ENCODE measurements at places on chromosomes 7 and 10.

DNA sequence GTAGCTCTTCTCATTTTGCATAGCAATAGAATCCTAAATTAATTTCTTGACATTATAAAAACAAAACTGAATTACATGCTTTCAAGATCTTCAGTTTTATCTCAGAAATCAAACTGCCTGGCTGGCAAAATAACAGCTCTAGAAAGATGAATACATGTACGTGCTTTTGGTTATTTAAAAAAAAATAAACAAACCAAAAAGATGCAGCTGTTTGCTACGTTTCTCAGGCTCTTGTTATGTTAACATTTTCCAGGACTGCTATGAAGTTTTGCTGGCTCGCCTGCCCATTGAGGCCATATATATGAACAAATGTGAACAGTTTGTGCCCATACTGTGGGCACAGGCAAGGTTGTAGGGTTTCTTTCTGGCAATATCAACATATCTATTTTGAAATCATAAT, 86.6 kb downstream of the ODAD2 start:
- DNase-seq: no peak

- no peak for DNase-seq
These were observed 14.5 kb upstream of the MIOS start for GRCh38 chr7:7552199-7552598.

DNA sequence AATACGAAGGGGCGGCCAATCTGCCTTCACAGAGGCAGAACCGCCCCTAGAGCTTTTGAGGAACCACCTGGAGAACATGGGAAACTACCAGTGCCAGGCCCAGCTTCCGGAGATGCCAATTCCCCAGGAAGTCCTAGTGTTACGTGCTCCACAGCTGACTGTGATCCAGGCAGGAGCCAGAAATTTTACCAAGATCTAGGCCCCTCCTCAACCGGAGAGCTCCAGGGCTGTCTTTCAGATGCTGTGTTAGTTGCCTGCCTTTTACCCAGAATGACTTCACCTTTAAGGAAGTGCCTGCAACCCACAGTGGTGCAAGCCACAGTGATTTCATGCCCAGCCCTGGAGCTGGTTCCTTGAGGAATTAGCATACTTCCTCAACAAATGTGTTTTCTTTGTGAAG, 62.9 kb downstream of the ELMO1 start:
- DNase-seq: no peak

DNA sequence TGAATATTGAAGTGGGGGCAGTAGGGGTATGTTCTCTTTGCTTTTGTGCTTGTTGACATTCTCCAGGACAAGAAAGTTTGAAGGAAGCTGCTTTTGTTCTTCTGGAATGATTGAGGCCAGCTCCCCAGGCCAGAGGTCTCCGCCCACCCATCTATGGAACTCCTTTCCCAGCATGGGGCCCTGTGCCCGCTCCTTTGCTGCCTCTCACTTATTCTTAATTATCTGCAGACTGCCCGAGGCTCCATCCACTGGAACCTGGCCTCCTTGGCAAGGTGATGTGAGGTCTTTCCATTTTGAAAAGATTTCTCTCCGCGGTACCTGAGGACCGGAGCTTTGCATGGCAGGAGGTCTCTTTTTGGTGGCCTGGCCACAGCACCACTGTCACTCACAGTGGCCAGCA, 39.3 kb upstream of the MKI67 start:
- DNase-seq: no peak

DNA sequence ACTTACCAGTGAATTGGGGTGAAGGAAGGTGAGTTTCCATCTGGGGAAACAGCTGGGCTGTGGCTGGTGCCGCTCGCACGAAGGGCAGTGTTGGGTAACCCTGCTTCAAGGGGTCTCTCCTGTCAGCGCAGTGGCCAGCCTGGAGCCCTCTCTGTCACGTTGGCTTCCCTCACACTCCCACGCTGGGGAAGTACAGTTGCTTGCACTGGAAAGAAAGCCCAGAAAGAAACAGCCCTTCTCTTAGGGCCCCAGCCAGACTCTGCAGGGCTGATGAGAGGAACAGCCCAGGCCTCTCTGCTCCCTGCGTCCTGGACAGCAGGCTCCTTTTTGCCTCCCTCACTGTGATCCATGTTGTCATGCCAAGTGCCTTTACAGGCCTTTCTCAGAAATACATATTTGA, 40.3 kb upstream of the TRIM8 start:
- no peak for DNase-seq

- DNase-seq: no peak
These were observed 36.9 kb downstream of the NET1 start for GRCh38 chr10:5449227-5449626.

GRCh38 chr7:114865564-114865963, 56.3 kb upstream of the MDFIC start:
- peak; percentile 80 for DNase-seq

GRCh38 chr7:123415625-123416024, 118.8 kb downstream of the IQUB start:
- no peak for DNase-seq

DNA sequence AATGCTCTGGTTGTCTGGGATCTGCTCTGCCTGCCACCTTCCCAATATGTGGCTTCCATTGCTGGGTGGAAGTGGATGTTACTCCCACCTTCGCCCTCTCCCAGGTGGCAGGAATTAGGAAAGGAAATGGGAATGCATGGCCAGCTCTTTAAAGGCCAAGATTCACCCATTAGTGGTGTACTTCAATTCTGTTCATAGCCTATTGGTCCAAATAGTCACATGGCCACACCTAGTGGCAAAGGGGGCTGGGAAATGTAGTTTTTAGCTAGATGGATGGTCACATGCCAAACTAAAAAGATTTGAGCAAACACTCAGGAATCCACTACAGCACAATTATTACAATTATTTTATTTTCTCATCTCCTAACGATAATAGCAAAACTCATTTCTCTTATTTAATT, 135.1 kb downstream of the NPY start:
- no peak for DNase-seq

DNA sequence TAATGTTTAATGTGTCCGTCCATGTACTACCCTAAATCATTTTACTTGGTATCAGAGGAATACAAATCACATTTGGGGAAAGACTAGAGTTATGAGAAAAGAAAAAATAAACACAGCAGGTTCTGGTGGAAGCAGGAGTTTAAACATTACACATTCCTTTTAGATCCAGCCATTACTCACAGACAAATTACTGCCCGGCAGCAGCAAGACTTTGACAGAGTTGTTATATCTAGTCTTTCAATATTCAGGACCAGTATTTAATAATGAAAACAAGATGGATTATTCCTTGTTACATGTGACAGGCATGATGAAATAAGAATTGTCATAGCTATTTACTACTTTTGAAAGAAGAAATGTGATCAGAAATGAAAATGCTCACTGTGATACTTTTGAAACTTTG, 131.8 kb upstream of the GNAI1 start:
- no peak for DNase-seq
